GM04503 (cell line): ENCODE measurements at places on chromosomes 7 and 10.

GRCh38 chr7:17934612-17935240, 5.6 kb downstream of the SNX13 start:
- DNase-seq: no peak

- DNase-seq: no peak
These were observed 120.9 kb downstream of the TMEM168 start for GRCh38 chr7:112669306-112669705.

- no peak for DNase-seq
These were observed 67.0 kb downstream of the PKD1L1 start for GRCh38 chr7:47881256-47881655.

- no peak for DNase-seq
These were observed 633.4 kb upstream of the LRRTM3 start for GRCh38 chr10:66292456-66292855.

DNA sequence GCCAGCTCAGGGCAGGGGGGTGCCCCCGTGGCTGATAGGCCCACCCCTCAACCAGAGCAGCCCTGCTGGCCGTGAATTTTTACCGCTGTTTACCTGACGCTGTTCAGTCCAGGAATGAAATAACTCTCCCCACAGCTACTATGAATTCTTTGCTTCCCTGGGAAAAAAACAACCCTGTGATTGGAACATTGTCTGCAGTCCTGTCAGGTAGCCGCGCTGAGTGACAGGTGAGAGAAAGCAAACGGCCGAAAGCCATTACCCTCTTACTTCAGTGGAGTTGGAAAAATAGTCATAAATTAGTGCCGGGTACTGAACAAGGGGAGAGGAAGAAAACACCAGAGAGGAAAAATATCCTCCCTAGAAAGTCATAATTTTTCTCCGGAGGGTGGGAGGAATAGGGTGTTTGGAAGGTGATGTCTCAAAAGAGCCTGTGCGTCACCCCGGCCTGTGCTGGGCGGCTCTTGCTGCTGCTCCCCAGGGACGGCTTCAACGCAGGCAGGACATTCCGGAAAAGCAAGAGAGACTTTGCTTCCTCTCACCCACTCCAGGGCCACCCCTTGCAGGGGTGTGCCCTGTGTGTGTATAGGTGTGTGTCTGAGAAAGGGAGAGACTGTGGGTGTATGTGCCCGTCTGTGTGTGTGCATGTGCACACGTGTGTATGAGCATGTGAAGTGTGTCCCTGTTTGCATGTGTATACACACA, 69.0 kb downstream of the CDH23 start:
- DNase-seq: no peak

DNA sequence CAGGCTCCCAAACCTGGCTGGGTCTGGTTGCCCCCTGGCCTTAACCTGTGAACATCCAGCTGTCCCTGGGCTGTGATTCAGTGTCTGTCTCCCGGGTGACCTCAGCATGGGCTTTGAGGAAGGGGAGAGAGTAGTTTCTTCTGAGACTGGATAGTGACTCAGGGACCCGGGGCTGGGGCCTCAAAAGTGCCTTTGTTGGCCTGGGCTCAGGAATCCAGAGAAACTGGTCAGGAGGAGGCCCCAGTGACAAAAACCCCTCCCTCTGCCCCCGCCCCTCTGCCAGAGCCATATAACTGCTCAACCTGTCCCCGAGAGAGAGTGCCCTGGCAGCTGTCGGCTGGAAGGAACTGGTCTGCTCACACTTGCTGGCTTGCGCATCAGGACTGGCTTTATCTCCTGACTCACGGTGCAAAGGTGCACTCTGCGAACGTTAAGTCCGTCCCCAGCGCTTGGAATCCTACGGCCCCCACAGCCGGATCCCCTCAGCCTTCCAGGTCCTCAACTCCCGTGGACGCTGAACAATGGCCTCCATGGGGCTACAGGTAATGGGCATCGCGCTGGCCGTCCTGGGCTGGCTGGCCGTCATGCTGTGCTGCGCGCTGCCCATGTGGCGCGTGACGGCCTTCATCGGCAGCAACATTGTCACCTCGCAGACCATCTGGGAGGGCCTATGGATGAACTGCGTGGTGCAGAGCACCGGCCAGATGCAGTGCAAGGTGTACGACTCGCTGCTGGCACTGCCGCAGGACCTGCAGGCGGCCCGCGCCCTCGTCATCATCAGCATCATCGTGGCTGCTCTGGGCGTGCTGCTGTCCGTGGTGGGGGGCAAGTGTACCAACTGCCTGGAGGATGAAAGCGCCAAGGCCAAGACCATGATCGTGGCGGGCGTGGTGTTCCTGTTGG, at the start of gene CLDN4:
Gene CLDN4, plus strand, starts transcription at position 316 of the 903 bp plus-strand sequence. Its CDS starts 206 bp downstream, at position 522.
- no peak for DNase-seq

- DNase-seq: no peak
These were observed 56.3 kb upstream of the FAM3C start for GRCh38 chr7:121452389-121452788.
